ENCODE measurements at places on chromosomes 1 and 21.

GRCh38 chr1:95578462-95578861, 344.5 kb downstream of the RWDD3 start:
- no peak for DNase-seq

DNA sequence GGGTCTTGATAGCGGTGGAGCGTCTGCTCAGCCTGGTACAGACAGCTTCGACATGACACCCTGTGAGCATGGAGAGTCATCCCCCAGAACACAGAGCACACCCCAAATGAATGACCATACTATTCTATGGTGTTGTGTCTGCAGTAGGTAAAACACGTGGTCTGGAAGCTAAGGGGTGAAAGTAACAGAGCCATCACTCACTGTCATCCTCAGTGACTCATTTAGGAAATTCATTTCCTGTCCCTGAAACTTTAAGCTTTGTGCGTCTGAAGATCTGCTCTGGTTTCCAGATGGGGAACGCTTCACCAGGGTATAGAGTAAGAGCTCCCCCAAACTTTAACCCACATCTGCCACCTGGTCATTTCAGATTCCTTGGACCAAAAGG, 94.8 kb upstream of the DISP3 start:
- DNase-seq = no peak

DNA sequence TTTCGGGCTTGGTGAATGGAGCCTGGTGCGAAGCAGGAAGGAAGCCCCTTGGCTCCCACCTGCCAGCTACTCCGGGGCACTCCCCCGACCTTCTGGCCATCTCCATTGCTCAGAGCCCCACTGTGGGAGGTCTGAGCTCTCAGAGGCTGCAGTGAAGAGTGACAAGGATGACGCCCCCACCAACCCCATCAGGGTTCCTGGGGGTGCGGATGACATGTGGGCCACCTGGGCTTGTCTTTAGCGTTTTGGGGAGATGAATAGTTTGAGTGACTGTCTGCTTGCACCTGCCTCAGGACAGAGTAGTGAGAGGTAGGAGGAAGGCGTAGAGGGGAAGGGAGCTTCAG, 43.2 kb upstream of the LBR start:
- no peak for DNase-seq

- DNase-seq = no peak
Measured at GRCh38 chr1:198528364-198528763, 12.1 kb downstream of the ATP6V1G3 start.

GRCh38 chr1:15618077-15618654, 908 bp downstream of the DDI2 start:
- DNase-seq = no peak

DNA sequence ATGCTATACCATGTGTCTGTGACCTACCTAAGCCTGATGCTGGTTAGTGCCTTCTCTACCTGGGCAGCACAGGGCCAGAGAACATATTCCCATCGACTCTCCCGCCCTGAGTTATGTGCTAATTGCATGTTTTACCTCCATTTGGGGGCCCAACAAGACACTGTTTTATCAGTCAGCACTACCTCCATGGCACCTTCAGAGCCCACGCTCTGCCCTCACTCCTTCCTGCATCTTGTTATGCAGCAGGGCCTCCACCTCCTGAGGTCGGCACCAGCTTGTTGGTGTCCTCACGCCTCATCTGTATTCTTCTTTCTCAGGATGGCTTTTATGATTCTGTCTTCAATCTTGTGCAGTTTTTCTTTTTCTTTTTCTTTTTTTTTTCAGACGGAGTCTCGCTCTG, 11.9 kb downstream of the WNT9A start:
- no peak for DNase-seq

GRCh38 chr1:31502926-31503511, 73.3 kb upstream of the TINAGL1 start:
- DNase-seq = no peak

- DNase-seq = no peak
Measured at GRCh38 chr1:177966199-177966598, 3.7 kb downstream of the SEC16B start.

DNA sequence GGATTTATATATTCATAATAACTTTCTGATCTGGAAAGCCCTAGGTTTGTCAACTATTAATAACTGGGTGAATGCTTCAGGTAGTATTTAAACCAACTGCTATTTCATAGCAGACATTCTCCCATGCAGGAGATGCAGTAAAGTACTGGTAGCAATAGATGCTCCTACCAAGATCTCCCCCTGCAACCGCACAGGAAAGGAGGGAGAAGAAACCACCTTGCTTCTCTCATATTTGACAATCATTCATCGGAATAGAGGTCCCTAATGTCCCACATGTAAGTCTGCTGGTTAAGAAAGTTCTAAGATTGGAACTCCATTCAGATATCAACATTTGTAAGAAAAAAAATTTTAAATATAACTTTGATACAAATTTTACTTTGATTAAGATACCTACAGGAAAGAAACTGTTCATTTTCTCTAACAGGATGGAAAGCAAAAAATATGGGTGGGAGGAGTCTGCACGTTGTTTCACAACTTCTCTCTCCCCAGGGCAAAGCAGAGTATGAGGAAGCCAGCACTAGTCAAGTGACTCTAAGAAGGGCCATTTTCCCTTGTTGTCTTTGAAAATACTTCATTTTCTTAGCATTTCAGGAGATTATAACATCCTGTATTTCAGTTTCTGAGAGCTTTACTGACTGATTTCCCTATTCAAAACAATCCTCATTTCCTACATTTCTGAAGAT, at the start of gene PYHIN1:
PYHIN1 (plus strand) TSS at position 498 of the 683 bp plus-strand sequence. CDS start 5,359 bp downstream, outside the sequence.
- no peak for DNase-seq

DNA sequence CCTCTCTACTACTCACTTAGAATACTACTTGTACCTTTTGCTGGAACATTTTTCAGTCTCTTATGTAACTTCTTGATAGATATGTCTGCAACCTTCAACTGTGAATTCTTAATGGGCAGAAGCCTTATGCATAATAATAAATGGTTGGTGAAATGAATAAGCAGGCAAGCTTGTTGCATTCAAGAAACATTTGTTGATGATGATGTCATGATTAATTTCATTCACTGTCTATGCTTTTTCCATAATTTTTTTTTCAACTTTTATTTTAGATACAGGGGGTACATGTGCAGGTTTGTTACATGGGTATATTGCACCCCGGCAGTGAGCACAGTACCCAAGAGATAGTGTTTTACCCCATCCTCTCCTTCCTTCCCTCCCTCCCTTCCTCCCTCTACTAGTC, 48.0 kb downstream of the SIPA1L2 start:
- DNase-seq = no peak

DNA sequence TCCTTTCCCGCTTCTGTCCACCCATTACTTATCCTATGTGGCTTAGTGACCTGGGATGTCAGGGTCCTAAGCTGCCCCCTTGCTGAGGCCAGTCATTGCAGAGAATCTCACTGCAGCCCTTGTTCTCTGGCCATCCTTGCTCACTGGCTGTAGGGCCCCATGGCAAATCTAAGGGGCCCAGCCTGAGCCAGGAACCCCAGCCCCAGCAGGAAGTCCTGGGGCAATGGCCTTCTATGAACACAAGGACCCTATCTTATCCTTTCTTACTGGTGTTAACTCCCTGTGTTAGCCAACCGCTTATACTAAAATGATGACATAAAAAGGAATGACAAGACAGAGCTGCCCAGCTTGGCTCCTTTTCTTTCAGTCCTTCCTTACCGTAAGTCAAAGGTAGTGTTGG, 29.9 kb downstream of the DHCR24 start:
- DNase-seq = no peak

GRCh38 chr1:109298666-109299557, 7.9 kb downstream of the MYBPHL start:
- DNase-seq = no peak

DNA sequence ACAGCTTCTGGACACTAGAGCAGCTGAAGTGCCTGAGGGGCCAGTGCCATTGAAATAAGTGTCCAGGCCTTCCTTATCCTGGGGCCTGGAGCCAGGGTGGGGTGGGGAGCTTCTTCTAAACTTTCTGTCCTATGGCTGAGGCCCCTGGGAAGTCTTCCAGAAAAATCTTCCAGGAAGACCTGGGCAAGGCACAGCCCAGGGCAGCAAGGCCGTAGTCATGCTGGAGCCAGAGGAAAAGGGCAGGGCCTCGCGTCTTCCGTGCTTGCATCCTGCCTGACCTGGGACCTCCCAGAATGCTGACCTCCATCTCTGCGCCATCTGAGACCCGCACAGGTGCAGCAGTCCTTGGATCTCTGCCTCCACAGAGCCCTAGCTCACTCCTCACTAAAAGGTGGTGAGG, 96.7 kb upstream of the SLC44A3 start:
- no peak for DNase-seq

GRCh38 chr1:76053021-76053420, 21.5 kb upstream of the ST6GALNAC3 start:
- no peak for DNase-seq

DNA sequence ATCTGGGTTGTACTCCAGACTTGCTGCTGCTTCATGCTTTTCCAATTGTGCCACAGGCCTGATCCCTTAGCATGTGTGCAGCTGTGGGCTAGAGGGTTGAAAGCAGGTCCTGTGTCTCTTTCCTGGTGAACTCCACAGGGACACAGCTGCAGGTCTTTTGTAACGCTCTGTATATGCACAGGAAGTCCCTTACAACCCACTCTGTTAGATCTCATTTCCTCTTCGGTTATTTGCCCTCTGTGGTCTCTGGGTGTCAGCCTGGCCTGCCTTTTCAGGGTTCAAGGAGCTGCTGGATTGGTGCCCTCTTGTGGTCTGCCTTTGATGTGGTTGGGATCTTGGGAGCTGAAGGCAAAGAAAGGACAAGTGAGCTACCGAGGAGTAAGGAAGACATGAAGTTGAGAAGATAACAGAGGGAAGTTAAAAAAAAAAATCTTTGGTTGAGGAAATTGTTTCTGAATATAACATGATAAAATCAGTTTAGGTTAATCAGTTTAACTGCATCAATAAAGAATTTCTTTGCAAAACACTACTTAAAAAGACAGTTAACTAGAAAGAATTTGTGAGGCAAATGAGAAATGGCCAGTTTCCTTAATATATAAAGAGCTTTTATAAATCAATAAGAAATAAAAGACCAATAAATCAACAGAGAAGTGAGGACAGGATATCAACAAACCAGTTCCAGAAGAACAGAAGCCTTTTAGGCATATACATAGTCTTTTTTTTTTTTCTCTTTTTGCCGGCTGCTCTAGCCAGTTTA, 44.1 kb downstream of the UCK2 start:
- DNase-seq = no peak

GRCh38 chr1:216771922-216772321, 48.7 kb upstream of the ESRRG start:
- no peak for DNase-seq

DNA sequence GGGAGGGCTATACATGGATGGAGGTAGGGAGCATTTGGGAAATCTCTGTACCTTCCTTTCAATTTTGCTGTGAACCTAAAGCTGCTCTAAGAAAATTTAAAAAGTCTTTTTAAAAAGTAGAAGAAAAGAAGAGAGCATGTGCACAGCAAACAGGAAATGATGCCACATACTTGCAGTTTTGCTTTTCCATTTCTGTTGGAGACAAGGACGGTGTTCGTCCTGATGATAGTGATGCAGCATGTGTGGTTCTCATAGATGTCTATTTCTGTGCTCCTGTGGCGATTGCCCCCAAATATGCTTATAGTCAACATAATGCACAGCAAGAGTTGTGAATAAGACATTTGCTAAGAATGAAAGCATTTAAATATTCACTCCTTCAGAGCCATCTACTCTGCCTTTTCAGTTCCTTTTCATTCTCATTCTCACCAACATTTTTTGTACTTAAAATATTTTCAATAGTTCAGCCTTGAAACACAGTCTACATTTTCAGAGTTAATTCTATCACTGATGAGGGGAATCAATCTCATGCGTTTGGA, 66.6 kb downstream of the LRRC8C start:
- no peak for DNase-seq

DNA sequence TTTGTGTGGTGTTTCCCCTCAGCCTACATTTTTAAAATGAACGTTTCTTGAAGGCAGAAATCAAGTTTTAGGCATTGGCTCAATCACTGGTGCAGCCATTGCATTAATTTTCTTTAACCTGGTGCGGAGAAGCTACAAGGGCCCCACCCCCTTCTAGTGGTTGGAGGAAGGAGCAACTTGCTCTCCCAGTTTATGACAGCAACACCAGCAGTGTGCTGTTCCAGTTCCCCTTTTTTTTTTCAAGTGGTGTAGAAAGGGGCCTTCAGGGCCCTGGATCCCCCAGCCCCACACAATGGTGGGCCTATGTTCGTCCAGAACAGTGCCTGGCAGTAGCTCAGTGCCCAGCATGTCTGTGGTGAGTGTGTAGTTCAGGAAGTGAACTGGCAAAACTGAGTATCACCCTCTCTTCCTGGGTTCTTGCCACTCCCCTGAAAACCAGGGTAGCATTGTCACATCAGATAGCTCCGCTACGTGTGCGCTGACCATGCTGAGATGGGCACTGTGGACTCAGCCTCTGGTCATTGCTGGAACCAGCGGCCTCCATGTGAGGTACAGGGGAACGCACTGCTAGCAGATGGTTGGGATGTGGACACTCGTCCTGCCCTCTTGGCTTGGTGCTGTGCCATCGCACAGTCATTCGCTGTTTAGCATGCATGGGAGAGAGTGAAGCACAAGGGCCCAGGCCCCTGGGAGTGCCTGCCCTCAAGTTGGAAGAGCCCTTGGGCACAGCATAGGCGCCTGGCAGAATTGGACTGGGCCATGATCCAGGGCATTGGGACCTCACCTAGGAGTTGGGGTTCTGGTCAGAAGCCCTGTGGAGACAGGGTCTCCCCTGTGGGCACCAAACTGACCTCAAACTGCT, 7.2 kb downstream of the ARF1 start:
- DNase-seq = no peak

DNA sequence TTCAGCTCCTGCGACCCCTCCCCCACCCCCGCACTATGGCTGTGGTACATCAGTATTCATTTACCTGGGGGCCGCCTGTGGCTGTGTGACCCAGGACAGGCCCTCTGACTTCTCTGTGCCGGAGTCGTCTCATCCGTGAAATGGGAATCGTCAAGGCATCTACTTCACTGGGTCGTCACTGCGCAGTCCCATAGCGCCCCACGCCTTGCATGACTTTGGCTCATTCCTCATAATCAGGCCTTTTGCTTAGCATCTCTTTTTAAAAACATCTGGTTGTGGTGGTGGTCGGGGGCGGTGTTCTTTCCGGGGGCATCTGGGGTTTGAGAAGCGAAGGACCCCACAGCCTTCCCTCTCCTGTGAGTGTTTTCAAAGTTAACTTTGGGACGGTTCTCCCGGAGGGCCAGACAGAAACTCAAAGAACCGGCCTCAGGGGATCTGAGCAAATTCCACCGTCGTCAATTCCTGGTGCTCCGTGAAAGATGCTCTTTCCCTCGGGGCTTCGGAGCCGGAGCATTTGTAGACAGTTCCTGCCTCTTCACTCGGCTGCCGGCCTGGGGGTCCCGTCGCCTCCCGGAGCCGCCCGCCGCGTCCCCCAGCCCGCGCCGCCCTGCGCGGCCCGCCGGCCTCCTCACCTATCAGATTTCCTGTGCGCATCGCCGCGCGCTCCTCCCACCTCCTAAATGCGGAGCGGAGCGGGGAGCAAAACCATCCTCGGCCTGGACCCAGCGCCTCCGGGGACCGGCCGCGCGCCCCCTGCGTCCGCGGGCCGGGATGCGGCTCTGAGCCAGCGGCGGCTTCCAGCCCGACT, at the start of gene B3GALT5:
B3GALT5 (plus strand) TSS at position 708 of the 808 bp plus-strand sequence. CDS start 47,620 bp downstream, outside the sequence.
- no peak for DNase-seq

GRCh38 chr1:88538222-88538899, 145.7 kb upstream of the PKN2 start:
- no peak for DNase-seq

Data from Panc1 (cell line).